ENCODE measurements at places on chromosomes 2 and 18.
A peak's percentile ranks its signal among the peaks of the same experiment; 100 is the strongest.

GRCh38 chr2:112273349-112273748, 2.0 kb upstream of the ZC3H6 start:
- no peak for DNase-seq

GRCh38 chr2:188293601-188294351, 2.1 kb downstream of the GULP1 start:
- DNase-seq, result peak; percentile 46

- no peak for DNase-seq
These were observed 359.2 kb downstream of the LRATD1 start for GRCh38 chr2:14991723-14992122.

- no peak for DNase-seq
These were observed 73.1 kb upstream of the STK17B start for GRCh38 chr2:196244516-196244915.

DNA sequence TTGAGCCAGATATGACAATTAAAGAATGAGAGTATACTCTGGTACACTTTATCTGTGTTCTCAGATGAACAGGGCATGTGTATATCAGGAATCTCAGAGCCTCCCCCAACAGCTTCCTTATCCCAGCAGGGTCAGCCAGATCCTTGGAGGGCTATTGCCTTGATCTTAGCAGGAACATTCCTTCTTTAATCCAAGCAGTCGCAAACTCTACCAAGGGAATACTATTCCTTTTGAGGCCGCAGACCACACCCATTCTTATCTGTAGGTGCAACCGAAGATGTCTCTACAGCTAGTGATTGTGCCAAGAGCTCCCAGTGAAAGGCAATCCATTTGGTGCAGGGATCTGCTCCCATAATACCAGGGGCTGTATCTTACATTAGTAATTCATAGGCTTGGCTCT, 118.3 kb upstream of the DOK6 start:
- no peak for DNase-seq

- DNase-seq, result no peak
These were observed 28.8 kb upstream of the SLC40A1 start for GRCh38 chr2:189609423-189609816.

DNA sequence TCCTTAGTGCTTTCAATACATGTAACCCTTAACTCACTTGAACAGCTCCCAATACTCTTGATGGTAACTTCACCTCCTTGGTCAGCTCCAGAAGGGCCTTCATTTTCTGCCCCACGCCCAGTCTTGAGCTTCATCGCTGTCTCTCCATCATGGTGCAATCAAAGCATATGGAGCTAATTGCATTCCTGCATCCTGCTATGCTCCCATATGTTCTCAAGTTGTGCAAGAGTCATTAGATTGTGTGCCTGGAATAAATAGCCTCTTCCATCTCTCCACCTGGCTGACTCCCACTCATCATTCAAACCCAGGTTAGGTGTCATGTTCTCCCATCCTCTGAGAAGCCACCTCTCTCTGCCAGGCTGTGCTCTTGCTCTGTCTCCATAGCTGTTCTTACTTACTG, 364.5 kb upstream of the RGPD4 start:
- DNase-seq, result no peak

DNA sequence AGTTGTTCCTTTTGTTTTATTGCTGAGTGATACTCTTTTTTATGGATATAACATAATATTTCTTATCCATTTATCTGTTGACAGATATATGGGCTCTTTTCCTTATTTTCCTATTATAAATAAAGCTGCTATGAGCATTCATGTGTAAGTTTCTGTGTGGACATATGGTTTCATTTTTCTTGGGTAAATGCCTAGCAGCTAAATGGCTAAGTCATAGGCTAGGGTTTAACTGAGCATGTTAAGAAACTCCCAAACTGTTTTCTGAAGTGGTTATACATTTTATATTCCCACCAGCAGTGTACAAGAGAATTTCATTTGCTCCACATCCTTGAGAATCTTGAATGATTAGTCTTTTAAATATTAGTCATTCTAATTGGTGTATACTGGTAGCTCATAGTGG, 786.6 kb upstream of the CDH2 start:
- no peak for DNase-seq

DNA sequence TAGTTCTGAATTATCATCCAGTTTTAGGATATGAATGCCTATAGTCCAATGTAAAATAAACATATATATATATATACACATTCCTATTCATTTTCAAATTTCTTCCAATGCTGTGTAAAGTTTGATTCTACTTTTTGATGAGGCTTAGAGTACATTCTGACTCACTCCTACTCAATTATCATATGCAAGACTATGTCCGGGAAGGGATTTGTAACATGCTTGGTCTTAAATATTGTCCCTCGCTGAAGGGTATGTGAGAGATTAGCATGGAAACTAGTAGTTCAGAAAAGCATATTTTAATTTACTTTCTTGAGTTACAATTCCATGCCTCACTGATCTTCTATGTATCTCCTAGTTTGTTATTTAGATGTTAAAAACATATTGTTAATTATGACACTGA, 377.7 kb upstream of the MAP2 start:
- no peak for DNase-seq

DNA sequence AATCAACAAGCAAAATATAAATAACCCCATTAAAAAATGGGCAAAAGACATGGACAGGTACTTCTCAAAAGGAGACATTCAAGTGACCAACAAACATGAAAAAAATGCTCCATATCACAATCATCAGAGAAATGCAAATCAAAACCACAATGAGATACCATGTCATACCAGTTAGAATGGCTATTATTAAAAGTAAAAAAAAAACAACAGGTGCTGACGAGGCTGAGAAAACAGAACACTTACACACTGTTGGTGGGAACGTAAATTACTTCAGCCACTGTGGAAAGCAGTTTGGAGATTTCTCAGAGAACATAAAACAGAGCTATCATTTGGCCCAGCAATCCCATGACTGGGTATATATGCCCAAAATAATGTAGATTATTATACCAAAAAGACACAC, 69.1 kb downstream of the CWC22 start:
- DNase-seq, result no peak

DNA sequence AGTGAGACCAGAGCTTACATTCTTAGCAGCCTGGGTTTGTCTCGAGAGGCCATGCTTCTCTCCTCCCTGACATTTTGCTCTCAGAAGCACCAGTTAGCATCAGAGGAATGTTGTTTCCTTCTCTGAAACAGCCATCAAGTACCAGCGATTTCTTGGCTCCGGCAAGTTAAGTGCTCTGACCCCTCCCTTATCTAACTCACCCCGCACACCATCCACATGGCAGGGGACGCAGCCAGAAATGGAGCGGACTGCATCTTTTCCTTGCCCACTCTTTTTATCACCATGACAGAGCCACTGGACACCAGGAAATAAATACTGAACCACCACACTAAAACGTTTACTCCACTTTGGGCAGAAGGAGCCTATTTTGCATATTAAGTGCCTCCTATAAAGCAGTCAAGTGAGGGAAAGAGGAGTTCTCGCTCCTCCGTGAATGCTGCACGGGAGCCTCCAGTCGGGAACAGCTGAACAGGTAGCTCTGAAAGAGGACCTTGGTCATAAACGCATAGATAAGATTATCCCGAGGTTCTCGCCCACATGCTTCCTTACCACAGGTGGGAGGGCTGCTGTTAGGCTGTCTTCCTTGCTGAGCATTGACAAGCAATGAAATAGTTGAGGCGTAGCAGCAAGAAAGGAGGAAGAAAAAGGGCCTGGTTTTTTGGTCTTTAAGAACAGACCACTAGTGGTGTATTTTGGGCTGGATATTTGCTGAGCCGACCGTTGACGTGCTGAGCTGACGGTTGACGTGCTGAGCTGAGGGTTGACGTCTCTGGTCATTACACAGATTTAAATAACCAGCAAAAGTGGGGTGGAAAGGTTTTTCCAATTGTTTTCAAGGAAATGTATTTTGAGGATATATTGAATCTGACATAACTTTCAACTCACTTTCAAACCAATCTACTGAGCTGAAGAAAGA, 71.4 kb upstream of the ITGB6 start:
- DNase-seq, result no peak

GRCh38 chr2:3613524-3613905, 18.6 kb downstream of the COLEC11 start:
- no peak for DNase-seq

GRCh38 chr2:19652811-19653210, 249.0 kb downstream of the TTC32 start:
- no peak for DNase-seq

GRCh38 chr2:239142806-239143205, 258.0 kb downstream of the HDAC4 start:
- DNase-seq, result no peak

GRCh38 chr2:19274439-19274838, 84.0 kb downstream of the OSR1 start:
- DNase-seq, result no peak

GRCh38 chr18:54684784-54685183, 93.7 kb downstream of the DYNAP start:
- no peak for DNase-seq

- DNase-seq, result no peak
These were observed 491.8 kb downstream of the TXNL1 start for GRCh38 chr18:56146565-56146964.

GRCh38 chr2:76194031-76194775, 483.5 kb upstream of the GCFC2 start:
- DNase-seq, result no peak

GRCh38 chr2:155141418-155141817, 442.9 kb downstream of the KCNJ3 start:
- DNase-seq, result no peak

DNA sequence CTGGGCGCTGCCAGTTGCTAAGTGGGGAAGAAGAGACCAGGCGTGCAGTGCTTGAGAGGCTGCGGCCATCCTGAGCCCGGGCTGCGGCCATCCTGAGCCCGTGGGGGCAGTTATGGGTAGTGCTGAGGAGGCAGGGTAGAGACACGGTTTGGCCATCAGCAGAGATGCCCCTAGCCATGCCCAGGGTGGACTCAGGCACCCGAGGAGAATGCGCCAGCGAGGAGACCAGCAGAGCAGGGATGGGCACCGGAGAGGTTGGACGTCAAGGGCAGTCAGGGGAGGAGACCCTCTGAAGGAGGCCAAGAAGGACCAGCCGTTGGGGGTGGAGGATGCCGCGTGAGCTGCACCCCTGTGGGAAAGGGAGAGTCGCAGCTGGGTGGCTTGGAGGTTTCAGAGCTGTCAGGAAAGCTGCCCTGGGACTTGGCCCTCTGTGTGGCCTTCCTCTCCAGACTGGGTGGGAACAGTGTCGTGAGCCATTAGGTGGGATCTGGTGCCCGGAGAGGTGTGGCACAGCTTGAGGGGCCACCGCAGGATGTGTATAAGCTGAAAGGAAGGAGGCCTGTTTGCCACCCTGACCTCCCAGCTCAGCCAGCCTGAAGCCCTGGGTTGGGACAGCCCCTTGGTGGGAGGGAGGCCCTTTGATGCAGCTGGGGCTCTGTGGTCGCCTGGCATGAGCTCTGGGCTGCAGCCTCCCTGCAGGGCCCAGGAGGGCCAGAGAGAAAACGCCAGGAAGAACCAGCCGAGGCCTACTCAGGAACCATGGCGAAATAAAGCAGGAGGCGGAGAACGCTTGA, 56.0 kb downstream of the SH3BP4 start:
- DNase-seq, result no peak

DNA sequence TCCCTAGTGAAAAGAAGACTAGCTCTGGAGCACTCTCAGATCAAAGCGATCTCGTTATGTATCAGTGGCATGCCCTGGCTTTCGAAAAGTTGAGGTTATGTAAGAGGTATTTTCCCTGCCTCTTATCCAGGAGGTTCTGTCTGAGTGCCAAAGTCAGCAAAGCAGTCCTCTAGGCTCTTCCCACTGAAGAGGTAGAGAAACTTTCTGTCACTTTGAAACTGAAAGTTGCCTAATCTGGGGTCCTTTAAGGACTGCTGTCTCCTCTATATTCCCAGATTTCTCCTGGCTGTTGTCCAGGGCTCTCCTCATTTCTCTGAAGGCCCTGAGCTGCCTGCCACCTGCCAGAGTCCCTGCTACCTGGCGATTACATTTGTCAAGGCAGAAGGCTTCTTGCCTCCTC, 96.3 kb downstream of the B3GNT2 start:
- DNase-seq, result no peak

GRCh38 chr2:127001751-127002150, 103.1 kb downstream of the TEX51 start:
- no peak for DNase-seq

DNA sequence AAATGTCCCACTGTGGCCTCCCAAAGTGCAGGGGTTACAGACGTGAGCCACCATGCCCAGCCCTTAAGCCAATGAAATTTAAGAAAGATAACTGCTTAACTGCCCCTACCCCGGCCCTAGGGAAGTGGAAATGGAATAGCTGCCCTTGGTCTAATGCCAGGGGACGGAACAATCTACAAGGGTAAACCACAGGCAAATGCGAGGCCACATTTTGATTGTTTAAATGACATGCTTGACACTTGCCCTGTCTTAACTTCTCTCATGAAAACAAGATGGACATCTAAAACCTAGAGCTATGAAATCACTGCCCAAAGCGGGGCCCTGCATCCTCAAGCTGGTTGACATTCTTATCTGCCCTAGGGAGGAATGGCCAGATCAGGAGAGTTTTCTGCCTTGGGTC, 5.5 kb upstream of the ITSN2 start:
- no peak for DNase-seq

- DNase-seq, result no peak
These were observed 14.5 kb downstream of the OSBPL6 start for GRCh38 chr2:178208817-178209216.

DNA sequence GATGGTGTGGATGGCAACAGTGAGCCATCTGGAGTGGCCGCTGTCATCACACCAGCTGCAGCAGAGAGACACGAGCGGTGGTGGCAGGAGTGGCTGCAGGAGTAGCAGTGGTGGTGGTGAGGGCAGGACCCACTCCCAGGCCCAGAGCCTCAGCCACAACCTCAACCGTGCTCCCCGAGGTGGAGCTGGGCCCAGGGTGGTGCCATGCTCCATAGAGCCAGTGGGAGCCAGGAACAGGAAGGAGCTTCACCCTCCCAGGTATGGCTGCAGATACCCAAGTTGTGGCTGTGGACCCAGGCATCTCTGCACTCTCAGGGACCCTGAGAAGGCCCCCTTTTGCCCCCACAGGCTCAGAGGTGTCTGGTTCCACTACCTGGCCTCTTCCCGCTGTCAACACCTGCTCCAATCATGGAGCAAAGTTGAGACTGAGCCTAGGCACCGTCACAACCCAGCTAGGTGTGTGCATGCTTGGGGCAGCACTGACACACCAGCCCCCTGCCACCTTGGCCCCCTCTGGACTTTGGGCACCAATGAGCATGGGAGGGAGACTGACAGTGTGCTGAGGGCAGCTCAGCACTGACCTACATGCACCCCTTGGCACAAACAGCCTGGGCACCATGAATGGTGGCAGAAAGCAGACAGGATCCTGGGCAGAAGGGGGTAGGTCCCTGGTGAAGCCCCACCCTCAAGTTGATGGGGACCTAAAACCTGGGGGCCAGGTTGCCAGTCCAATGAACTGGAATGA, 188.9 kb downstream of the NDUFA10 start:
- DNase-seq, result no peak

DNA sequence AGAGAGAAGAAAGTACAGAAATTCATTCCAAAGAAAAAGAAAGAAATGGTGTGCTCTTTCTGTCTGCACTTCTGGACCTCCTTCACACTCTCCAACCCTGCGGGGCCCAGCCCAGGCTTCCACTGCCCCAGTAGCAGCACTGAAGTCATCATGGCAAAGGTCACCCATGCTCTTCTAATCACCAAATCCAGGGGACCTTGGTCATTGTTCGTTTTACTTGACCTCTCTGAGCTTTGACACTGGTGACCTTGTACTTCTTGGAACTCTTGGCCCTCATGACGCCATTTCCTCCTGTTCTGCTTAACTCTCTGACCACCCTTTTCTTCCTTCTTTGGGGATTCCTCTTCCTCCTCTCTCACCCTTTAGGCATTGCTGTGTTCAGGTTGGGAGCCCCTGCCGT, 105.6 kb downstream of the SMAD7 start:
- no peak for DNase-seq

All from liver (tissue), 10 donors.